Stimulated activated CD4-positive, alpha-beta T cell treated with anti-CD3 and anti-CD28 coated beads, Interleukin-4, amount 100 ng/mL, for 4 hours (primary cell): ENCODE measurements at places on chromosomes 5 and 9.

DNA sequence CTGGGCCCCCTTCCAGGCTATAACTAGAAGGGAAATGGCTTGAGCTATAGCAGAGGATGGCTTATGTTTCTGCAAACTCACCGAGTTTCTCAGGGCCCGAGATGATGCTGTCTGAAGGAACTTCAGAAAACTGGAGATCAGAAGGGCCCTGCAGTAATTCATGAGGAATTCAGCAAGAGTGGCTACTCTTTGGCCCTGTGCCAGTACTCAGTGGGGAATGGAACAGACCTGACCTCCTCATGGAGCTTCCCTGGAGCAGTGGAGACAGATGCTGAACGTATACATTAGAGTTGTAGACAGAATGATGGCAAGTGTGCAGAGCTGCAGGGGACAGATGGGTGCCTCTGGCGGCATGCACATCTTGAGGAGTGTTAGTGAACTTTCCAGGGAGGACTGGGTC, 17.3 kb upstream of the SMIM32 start:
- DNase-seq, result no peak

GRCh38 chr5:68048516-68048915, 167.0 kb upstream of the PIK3R1 start:
- no peak for DNase-seq

DNA sequence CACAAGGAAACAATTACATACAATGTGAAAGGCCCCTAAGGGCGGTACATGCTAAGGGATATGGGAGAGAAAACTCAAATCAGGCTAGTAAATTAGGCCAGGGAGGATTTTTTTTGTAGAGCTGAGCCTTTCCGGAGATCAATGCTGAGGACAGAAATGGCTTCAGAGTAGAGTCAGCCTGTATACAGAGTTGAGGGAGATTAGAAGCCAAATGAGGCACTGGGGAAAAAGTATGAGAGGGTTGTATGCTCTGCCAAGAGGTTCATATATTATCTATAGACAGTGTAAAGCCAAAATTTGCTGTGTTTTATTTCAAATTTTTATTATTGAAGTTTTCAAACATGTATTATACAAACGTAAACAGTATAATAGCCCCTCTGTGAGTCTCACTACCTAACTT, 103.1 kb downstream of the BNC2 start:
- no peak for DNase-seq

DNA sequence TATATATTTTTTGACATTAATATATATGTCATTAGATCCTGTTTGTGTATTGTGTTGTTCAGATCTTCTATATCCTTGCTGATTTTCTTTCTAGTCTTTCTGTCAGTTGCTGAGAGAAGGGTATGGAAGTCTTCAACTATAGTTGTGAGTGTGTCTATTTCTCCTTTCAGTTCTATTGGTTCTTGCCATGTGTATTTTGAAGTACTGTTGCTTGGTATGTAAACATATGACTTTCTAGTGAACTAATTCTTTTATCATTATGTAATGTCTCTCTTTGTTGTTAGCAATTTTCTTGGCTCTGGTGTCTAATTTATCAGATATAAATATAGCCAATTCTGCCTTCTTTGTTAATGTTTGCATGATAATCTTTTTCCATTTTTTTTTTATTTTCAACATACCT, 84.3 kb upstream of the CAST start:
- no peak for DNase-seq

DNA sequence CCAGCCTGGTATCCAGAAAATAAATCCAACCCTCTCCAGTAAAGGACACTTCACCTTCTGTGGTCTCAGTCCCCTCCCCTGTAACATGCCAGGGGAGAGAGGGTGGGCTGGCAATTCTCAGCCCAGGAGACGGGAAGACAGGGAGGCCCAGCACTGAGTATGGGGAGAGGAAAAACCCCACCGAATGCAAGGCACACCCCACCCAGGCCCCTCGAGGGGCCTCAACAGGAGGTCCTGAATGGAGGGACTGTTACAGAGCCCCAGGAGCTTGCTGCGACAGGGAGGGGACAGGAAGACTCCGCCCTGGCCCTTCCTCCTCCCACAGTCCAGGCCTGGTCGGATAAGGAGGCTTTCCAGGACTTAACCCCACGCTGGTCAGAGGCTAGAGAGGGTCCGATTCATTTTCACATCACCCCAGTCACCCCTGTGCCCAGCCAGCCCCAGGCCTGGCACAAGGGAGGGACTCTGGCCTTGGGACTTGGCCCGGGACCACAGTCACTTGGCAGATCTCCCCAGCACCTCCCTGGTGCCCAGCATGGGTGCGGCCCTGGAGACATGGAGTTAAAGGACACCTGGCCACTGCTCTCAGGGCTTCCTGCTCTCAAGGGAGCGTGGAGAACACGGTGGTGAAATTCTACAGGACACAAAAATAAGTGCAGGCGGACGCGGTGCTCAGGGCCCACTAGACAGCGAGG, 44.9 kb upstream of the STXBP1 start:
- DNase-seq, result no peak

DNA sequence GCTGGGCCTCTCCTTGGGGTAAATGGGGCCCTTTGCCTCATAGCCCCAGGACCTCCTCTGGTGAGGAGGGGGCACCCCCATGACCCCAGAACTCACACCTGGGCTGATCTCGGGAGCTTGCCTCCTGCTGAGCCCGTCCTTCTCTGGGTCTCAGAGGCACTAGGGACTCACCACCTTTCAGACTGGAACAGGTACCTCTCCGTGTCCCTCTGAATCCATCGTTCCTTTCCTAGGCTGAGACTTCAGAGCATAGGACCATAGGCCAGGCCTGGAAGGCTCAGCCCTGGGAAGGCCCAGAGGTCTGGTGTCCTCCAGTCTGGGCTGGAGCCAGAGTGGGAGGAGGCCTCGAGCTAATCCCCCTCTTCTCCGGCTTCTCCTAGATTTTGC, 97.9 kb downstream of the CACNA1B start:
- no peak for DNase-seq

- DNase-seq, result no peak
Measured at GRCh38 chr9:94302426-94302825, 26.0 kb downstream of the NUTM2F start.

DNA sequence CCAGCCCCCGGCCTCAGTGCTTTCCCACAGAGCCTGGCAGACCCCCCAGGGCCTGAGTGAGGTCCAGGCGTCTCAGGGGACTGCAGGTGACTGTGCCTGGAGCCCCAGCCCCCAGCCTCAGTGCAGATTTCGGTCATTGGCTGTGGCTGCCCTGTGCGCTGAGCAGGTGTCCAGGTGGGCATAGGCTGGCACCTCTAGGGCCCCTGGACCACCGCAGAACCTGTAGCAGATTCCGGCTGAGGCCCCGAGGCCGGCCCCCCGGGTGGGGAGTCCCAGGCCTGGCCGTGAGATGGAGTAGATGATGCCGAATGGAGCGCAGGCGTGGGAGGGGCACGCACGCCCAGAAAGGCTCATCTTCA, 12.1 kb downstream of the EXD3 start:
- no peak for DNase-seq
